ENCODE measurements at places on chromosomes 2 and 18. TPM values are rescaled to one million over a fixed set of nuclear protein-coding genes. Genes with fewer than 3 reads are reported as not detected.

MOCOS gene
- 27.4 TPM for total RNA-seq

GRCh38 chr18:65352186-65352585, 398.6 kb upstream of the CDH7 start:
- no peak for DNase-seq

SCYGR4 gene
- not detected for total RNA-seq

HTR2B gene
- 0.35 TPM for total RNA-seq

DNA sequence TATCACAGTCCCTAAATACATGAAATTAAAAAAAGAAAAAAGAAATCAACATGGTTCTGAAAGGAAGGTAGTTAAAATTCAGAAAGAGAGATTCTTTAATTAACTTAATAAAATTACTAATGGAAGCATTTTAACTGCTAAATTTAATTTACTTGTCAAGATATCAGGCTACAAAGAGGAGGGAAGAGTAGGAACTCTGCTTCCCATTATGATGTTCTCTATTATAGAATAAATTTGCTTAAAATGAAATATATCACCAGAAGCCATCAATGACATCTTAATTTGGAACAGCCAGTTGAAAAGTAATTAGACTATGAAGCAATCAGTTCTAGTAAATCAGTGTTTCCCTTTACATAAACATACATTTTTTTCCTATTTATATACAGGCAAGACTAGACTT, 611.8 kb upstream of the FANCL start:
- no peak for DNase-seq

RAB3GAP1 gene
- total RNA-seq: 13.1 TPM

GRCh38 chr2:153091344-153091743, 372.9 kb downstream of the ARL6IP6 start:
- DNase-seq: no peak

- no peak for DNase-seq
These were observed 83.7 kb upstream of the GALNT5 start for GRCh38 chr2:157173740-157174184.

GRCh38 chr2:126784045-126784444, 114.6 kb upstream of the TEX51 start:
- DNase-seq: no peak

KCMF1 gene
- total RNA-seq: 39.1 TPM

DNA sequence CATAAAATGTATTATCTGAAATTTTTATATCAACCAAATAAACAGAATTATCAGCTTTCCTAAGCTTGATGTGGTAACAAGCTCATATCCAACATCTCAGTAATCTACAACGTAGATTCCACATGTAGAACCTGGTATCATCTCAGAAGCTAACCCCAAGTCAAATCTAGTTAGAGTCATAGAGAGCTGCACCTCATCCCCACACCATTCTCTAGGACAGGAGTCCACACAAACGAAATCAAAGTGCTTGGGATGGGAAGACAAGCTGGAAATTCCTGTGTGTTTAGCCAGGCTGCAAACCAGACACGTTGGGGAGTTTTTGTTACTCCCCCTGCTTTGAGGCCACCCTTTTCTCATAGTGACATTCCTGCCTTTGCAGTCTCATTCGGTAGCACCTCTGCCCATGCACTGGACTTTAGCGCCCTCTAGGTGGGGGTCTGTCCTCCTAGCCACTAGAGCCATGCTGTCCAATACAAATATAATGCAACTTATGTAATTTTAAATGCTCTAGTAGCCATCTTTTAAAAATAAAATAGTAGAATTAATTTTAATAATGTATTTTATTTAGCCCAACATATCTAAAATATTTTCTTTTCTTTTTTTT, 28.1 kb upstream of the SATB2 start:
- DNase-seq: peak; percentile 69

DNA sequence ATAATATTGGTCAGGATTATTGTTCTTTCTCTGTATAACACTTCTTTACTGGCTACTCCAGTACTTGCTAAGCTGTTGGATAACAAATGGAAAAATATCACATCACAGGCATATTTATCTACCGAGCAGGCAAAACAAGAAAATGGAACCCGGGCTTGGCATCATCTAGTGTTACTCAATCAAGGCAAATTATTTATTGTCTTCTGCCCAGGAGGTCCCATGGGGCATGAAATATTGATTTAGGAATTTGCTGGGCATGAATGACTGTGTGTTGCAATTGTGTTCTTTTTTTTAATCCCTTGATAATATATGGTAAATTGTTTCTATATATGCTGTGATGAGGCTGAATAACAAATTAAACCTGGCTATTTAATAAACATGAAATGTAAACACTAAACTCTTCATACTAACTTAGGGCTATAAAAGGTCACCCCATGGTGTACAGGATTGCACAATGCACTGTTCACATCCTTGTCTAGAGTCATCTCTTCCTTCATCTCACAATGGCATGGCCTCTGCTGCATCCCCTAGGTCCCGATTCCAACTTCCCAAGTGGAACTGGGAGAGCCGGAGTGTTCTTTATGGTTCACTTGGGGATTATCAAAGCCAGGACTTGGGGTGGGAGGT, 2.2 kb upstream of the PARD3B start:
- DNase-seq: no peak

EGR4 gene
- not detected for total RNA-seq

DNA sequence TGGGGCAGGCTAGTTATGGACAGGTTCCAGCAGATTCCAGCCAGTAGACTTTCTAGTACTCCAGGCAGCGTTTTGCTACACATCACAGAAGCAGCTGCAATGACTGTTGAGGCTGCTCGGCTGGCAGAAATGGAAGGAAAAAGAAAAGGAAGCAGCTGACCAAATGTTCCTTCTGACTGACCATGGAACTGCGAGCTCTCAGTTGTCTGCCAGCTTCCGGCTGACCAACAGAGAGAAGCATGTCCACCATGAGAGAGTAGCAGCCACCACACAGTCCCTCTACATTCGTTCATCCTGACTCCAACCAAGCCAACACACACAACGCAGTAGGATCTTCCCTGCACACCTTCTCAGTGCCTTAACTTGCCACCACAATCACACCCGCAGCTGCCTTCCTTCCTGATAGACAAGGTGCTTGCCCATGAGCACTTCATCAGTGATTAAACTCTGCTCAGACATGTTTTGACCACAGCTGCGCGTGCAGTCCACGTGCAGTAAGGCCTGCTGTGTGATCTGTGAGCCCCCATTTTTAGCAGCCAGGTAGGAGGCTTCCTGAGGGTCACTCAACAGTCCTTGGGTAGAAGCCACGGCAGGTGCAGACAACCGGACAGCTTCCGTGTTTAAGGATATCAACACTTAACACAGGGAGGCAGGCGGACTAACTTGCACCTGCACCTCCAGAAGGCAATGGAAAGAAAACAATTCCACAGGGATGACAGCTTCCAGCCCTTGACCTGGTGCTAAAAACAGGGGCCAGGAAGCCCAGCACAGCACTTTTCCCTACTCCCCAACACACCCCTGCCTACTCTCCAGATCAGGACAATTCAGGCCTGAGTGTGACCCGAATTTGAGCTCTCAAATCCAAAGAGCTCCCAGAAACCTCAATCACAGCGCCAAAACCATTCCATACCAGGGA, 996 bp downstream of the TGFBRAP1 start:
- DNase-seq: no peak

ANKRD29 gene
- total RNA-seq: 0.33 TPM

- no peak for DNase-seq
These were observed 180.2 kb downstream of the TNS1 start for GRCh38 chr2:217822296-217823252.

RBKS gene
- 13.3 TPM for total RNA-seq

IL37 gene
- not detected for total RNA-seq

GRCh38 chr2:235740821-235741220, 247.0 kb downstream of the AGAP1 start:
- no peak for DNase-seq

All from left lobe of liver (tissue), 2 donors.